A549 treated with GW870086 at 1 μM for 4 hours (cell line): ENCODE measurements at places on chromosomes 1 and 21. TPM values are rescaled to one million over a fixed set of nuclear protein-coding genes. Genes with fewer than 3 reads are reported as not detected.

GBP6 gene
- total RNA-seq = not detected in 5 replicates

OR10R2 gene
- not detected in 5 replicates for total RNA-seq

DLGAP3 gene
- 0.17 to 0.27 TPM (median 0.22 TPM) in 5 replicates for total RNA-seq

MROH9 gene
- total RNA-seq = not detected in 5 replicates

OLIG2 gene
- not detected in 5 replicates for total RNA-seq

XCL2 gene
- total RNA-seq = not detected in 5 replicates

ARHGAP30 gene
- 0.07 to 0.14 TPM (median 0.10 TPM) in 4 of 5 replicates, not detected in the other for total RNA-seq

SH3BGRL3 gene
- 111 to 165 TPM (median 137 TPM) in 5 replicates for total RNA-seq

RGS13 gene
- total RNA-seq = not detected in 5 replicates
